ENCODE measurements at places on chromosomes 12 and 14.

GRCh38 chr12:39393179-39393578 is 49.7 kb downstream of the KIF21A start:
- H3K4me1 ChIP-seq: no peaks in the 10 kb centered on the region
- H3K36me3 ChIP-seq: no peaks in the 10 kb centered on the region
- H3K27ac ChIP-seq: no peak overlapping the region

DNA sequence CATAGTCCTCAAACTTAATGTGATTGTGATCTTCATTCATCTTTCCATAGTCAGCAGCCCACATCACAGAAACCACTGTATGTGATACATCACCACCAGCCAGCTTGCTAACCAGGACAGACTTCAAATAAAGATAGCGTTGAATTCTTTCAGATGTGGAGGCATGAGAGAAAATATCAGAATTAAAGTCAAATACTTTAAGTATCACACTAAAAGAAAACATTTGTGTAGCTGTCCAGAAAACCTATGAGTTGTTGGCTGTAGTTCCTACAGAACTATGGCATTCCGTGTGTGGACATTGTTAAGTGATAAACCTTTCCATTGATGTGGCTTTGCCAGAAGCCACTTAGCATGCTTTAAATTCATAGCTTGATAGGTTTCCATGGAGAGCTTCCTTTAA is 105.1 kb downstream of the LLPH start:
- DNase-seq: no peak
- no peak overlapping the region for H3K4me3 ChIP-seq
- H3K4me1 ChIP-seq: no peaks in the 10 kb centered on the region
- H3K36me3 ChIP-seq: no peaks in the 10 kb centered on the region
- no peak overlapping the region for H3K27ac ChIP-seq

DNA sequence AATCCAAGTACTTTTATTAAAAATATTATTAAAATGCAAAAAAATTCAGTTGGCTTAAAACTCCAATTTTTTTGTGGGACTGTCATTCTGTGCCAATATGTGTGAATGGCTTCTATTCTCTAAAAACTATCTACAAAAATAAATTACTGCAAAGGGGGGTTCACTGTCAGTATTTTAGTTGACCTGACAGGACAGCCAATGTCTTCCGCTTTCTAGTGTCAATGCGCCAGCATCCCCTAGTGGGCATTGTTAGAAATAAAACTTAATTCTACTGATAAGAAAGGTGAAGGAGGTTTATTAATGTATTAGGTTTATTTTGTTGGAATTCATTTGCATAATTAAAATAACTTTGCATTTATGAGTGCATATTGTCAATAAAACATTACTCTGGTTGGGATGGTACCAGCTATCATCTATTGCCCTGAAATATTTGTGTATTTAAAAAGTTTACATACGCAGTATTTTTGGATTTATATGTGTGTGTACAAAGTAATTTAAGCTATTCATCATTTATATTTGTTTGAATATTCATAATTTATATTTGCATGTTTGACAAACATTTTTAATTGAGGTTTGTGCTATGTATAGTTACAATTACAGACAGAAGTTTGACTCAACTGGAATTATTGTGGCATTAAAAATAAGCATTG is 527.2 kb downstream of the FLRT2 start:
- H3K36me3 ChIP-seq: no peaks in the 10 kb centered on the region
- no peak overlapping the region for H3K4me3 ChIP-seq
- H3K4me1 ChIP-seq: no peaks in the 10 kb centered on the region
- H3K27me3 ChIP-seq: no peaks in the 10 kb centered on the region

- DNase-seq: peak; percentile 83
- H3K4me3 ChIP-seq: no peak overlapping the region
- H3K4me1 ChIP-seq: peaks cover 10% of the 10 kb centered on the region
- peaks cover 14% of the 10 kb centered on the region for H3K27me3 ChIP-seq
Measured at GRCh38 chr12:113098441-113099028, 37.0 kb downstream of the RASAL1 start.
